ENCODE measurements at places on chromosomes 2 and 18.
A peak's percentile ranks its signal among the peaks of the same experiment; 100 is the strongest.

GRCh38 chr2:120251078-120251477 lies 1.6 kb upstream of the RALB start:
- no peak for DNase-seq

GRCh38 chr18:13259701-13260100 lies 41.1 kb downstream of the LDLRAD4 start:
- DNase-seq = no peak

- no peak for DNase-seq
Measured at GRCh38 chr18:62737241-62737873, 22.0 kb downstream of the PHLPP1 start.

GRCh38 chr2:232502911-232503808 lies 15.5 kb upstream of the ECEL1 start:
- DNase-seq = no peak

- peak; percentile 53 for DNase-seq
Measured at GRCh38 chr2:42933824-42934254, 141.5 kb upstream of the HAAO start.

DNA sequence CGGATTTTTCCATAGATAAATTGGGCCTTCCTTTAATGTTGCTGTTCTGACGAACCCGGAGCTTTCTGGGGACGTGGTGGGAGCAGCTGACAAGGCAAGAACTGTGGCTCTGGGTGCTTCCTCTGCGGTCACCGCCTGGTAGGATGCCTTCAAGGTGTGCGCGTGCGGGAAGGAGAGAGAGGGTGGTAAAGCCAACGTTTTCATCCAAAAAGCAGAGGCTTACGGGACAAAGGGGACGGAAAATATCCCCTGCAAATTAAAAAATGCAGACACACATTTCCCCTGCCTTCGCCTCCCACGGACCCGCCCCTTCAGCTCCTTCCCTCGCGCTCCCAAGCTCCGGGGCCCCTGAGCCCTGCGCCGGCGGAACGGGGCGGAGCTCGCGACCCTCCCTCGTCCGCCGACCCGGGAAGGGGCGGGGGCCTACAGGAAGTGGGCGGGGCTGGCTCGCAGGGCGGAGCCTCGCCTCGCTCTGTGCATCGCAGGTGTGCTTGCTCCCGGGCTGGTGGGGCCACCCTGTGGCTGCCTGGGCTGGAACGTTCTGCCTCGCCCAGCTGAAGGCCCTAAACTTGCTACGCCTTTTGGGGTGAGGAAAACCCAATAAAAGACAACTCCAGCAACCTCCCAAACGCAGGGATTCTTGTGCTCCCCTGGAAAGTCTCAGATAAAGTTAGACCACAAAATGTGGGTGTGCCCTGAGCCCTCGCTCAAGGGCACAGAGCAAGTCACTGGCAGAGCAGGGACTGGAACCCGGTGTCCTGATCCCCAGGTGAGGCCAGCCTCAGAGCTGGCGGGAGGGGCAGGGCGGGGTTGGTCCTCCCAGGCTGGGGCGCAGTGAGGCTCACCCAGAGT lies 25.4 kb upstream of the SLC66A3 start:
- DNase-seq = no peak

GRCh38 chr2:35410431-35411061 lies 945.0 kb upstream of the CRIM1 start:
- no peak for DNase-seq

DNA sequence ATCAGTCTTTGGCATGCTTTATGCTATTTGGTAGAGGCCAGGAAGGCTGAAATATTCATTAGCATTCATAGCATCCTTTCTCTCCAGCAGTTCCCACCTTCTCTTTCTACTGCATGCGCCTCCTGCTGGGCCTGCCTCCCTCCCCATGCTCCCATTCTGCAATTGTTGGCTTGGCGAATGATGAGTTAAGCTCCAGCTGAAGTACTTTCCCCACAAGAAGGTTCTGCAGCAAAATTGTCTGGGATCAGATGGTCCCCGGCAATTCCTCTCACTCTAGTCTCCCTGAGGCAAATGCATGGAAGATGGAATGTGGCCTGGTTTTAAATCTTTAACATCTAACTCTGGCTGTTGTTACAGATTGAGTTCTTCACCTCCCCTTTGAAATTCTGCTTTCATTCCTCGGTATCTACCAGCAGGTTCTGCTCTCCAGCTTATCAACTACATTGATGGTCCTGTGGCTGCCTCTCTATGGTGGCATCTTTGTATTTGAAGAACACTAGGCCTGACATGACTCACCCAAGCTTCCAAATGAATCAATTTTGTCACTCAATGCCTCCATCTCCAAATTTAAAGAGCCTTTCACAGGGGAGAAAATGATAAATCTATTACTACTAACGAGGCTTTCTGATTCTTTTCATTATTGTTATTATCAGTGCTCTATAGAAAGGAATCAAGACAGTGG lies 55.9 kb downstream of the KCTD18 start:
- DNase-seq = no peak

DNA sequence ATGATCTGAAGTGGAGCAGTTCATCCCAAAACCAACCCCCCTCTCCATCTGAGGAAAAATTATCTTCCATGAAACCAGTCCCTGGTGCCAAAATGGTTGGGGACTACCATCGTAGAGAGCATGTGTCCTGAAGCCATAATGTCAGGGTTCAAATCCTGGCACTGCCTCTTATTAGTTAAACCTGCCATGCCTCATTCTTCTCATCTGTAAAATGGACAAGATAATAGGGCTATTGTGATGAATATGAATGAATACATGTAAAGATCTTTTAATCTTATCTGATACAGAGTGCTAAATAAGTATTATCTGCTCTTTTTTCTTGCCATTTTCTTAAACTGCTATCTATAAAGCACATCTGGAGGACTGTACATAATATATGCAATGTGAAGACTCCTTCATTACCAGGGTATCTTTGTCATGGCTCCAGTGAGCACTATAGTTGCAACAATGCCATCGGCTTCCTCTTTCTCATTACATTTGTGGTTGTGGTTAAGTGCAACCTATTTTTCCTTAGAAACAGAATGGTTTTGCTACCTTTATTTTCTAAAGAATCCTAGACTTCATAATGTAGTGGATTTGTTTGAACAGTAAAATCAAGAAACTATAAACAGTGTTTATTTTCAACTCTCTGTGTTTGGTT lies 27.0 kb downstream of the MFSD6 start:
- DNase-seq = no peak

GRCh38 chr2:140481136-140481535 lies 1649.7 kb downstream of the LRP1B start:
- DNase-seq = peak; percentile 16
